ENCODE measurements at places on chromosomes 5 and 9.

DNA sequence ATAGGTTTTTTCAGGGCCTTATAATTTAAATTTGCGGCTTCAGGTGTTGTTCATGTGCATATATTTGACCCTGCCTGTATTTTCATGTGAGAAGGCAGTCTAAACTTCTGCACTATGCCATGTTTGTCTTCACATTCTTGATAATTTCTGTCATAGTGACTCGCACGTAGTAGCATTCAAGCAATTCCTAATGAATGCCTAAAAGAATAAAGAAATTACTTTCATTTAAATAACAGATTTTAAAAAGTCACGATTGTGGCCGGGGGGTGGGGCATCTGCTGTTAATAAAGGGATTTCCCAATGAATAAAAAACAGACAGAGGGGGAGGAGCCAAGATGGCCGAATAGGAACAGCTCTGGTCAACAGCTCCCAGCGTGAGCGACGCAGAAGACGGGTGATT is 318.0 kb downstream of the ADAMTS6 start:
- DNase-seq = no peak

GRCh38 chr5:14208071-14209021 is 65.2 kb downstream of the TRIO start:
- no peak for DNase-seq

DNA sequence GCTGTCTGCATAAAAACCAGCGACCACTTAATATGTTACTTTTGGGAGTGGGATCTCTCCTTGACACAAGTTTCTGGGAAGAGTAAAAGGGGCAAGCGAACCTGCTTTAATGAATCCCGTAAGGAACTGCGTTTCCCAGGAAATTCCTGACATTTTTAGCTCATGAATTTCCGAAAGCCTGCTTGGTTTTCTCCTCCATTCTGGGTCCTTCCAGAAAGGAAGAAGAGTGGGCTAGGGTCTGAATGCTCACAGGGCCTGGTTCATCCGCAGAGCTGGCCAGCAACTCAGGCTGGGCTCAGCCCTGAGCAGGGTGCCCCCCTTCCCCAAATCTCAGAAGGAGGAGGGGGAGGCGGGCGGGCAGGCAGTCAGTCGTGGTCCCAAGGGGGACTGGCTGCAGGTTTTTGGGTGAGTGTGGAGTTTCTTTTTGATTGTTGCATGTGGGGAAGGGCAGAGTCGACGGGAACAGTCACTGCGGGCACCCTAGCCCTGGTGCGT is 1.2 kb upstream of the PURA start:
- no peak for DNase-seq

GRCh38 chr5:158473016-158473635 is 614.2 kb upstream of the CLINT1 start:
- DNase-seq = no peak

DNA sequence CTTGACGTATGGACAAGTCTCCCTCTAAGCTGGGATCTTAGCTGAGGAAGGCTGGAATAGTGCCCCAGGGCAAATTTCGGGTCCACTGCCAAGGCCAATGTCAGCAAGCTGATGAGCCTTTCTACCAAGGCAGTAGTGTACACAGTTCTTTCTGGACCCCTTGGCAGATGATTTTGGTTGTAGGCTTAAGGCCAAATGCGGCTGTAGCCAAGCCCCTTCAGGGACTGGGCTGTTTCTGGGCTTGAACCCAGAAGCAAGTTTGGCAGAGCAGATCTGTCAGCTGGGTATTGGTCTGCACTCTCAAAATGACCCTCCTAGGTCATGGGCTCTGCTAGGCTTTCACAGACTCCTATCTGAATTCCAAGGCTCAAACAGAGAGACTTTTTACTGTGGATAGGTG is 121.6 kb downstream of the ADAMTSL1 start:
- DNase-seq = peak; percentile 64

GRCh38 chr5:158383486-158383885 is 524.5 kb upstream of the CLINT1 start:
- peak; percentile 13 for DNase-seq

- DNase-seq = no peak
These were observed 262.9 kb upstream of the PTPRD start for GRCh38 chr9:10875752-10876151.
